ENCODE measurements at places on chromosomes 7 and 10.

DNA sequence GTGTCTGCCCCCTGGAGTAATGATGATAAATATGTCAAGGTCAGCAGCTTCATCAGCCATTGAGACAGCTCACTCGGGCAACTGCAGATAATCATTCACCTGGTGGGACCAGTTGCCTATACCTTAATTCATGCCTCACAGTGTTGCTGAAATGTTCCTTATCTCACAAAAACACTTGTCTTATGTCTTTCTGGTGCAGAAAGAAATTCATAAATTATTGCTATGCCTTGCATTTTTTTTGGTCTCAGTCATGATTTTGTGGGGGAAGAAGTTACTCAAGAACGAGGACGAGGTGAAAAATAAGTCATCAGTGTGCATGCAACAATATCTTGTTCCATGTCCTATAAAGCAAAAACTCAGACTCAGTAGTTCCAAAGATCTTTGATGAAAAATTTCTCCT lies 16.0 kb downstream of the TRIL start:
- no peak for DNase-seq

DNA sequence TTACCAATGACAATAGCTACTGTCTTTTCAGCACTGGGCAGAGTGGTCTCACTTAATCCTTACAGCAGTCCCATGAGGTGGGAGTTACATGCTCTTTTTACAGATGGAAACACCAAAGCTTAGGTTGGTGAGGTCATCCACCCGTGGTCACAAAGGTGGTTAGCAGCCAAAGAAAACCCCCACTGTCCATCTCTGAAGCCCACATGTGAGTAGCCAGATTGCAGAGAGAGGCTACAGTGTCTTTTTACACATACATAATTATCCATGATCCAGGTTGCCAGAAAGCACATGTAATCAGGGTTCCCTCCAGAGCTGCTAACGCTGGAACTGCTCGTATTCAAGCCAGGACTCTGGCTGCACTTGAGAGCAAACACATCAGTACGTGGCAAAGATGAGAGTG lies 24.6 kb upstream of the ANKRD2 start:
- DNase-seq: no peak

- DNase-seq: no peak
These were observed 98.1 kb downstream of the GSAP start for GRCh38 chr7:77318019-77318418.

- DNase-seq: no peak
These were observed 1.6 kb upstream of the EPC1 start for GRCh38 chr10:32348297-32349198.

All from effector memory CD4-positive, alpha-beta T cell (primary cell).